ENCODE measurements at places on chromosomes 5 and 9. TPM values are rescaled to one million over a fixed set of nuclear protein-coding genes. Genes with fewer than 3 reads are reported as not detected.

- no peak for DNase-seq
Observed at GRCh38 chr5:71786337-71787055, 67.4 kb downstream of the CARTPT start.

DNA sequence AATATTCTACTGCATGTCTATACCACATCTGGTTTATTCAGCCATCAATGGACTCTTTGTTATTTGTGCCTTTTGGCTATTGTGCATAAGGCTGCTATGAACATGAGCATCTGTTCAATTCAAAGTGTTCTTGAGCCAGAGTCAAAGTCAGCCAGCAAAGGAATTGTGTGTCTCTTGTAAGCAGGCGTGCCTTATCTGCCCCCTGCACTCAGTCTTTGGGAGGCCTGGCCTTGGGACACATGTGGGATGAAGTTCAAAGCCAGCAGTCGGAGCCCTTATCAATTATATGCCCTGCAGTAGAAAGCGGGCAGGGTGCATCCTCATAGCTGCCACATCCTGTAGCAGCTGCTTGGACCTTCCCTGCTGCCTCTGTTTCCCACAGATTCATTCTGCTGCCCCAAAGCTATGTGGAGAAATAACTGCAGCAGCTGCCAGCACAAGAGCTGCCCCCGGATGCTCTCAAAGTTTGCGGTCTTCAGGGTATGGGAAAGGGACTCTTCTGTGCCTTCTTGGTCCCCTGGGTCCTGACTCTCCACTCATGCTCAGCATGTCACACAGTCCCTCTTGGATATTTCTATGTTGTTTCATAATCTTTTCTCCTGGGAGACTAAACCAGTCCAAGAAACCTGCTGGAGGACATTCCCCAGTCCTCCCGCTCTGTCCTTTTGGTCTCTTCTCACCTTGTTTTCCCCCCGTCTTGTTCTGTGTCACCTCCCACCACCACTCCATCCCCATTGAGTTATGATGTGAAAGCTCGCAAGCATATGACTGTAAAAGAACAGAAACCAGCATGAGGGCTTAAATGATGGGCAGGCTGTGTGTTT, 35.9 kb downstream of the STOM start:
- DNase-seq: no peak

DBH gene
- 0.38 TPM for polyA plus RNA-seq

GRCh38 chr5:143044265-143044664, 274.1 kb downstream of the ARHGAP26 start:
- no peak for DNase-seq

PSAT1 gene
- polyA plus RNA-seq: 20.6 TPM

GHR gene
- polyA plus RNA-seq: not detected

DNA sequence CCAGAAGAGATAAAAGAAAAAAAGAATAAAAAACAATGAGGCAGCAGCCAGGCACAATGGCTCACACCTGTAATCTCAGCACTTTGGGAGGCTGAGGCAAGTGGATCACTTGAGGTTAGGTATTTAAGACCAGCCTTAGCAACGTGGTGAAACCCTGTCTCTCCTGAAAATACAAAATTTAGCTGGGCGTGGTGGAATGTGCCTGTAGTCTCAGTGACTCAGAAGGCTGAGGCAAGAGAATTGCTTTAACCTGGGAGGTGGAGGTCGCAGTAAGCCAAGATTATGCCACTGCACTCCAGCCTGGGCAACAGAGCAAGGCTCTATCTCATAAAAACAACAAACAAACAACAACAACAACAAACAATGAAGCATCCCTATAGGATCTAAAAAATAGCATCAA, 121.5 kb downstream of the HMHB1 start:
- DNase-seq: no peak

Data from naive thymus-derived CD4-positive, alpha-beta T cell (primary cell).